ENCODE measurements at places on chromosomes 5 and 9. TPM values are rescaled to one million over a fixed set of nuclear protein-coding genes. Genes with fewer than 3 reads are reported as not detected.

Gene PHYHD1
- 7.6 TPM for total RNA-seq

Gene FGFR4
- 1.1 TPM for total RNA-seq

Gene PHF24
- not detected for total RNA-seq

Gene NFIB
- 26.2 TPM for total RNA-seq

Gene MARVELD2
- total RNA-seq = 7.7 TPM

Gene TRIM14
- 1.1 TPM for total RNA-seq

Gene TPPP
- not detected for total RNA-seq

Gene F2RL1
- total RNA-seq = 5.3 TPM

DNA sequence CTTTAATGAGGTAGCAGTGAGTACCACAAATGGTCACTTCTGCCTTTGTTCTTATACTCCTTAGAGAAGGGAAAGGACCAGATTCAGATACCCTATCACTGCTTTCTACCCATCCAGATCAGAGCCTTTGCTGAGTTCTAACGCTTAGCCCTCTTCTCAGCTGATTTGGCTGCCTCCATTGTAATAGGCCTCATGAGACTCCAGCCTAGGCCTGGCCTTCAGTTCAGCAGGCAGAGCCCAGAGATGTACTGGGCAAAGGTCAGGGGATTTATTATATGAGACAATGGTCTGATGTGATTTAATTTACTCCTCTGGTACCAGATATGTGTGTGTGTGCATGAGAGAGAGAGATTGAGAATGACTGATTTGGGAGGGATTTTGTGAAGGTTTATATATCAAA is 124.7 kb downstream of the GHR start:
- no peak for DNase-seq
- H3K4me1 ChIP-seq = no peaks in the 10 kb centered on the region
- no peaks in the 10 kb centered on the region for H3K27me3 ChIP-seq
- no peak overlapping the region for H3K27ac ChIP-seq
- no peak overlapping the region for H3K4me3 ChIP-seq

GRCh38 chr5:120516805-120517204 is 52.7 kb downstream of the PRR16 start:
- H3K36me3 ChIP-seq = no peaks in the 10 kb centered on the region
- no peak overlapping the region for H3K4me3 ChIP-seq
- peaks cover 18% of the 10 kb centered on the region for H3K4me1 ChIP-seq
- H3K27me3 ChIP-seq = no peaks in the 10 kb centered on the region
- DNase-seq = peak; percentile 37

DNA sequence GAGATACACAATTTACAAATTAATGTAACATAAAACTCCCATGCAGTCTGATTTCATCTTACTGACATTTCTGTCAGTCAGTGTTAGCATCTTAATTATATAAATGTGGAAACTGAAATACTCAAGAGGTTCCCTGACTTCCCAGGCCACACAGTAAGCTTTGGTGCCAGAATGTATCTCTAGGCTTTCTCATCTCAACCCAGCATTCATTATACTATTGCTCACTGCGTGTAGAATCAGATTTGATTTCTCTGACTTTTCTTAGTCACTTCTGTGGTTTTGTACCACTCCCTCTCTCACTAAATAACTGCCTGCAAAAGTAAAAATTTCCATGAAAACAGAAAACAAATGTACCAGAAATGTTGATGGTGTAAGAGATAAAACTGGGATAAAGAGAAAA is 31.7 kb upstream of the CDKN2B start:
- no peaks in the 10 kb centered on the region for H3K27me3 ChIP-seq
- peak overlapping the region; percentile 68 for H3K27ac ChIP-seq
- H3K4me3 ChIP-seq = no peak overlapping the region
- no peaks in the 10 kb centered on the region for H3K36me3 ChIP-seq

GRCh38 chr9:94804316-94804715 is 77.8 kb downstream of the AOPEP start:
- H3K4me3 ChIP-seq = no peak overlapping the region
- H3K4me1 ChIP-seq = peaks cover 63% of the 10 kb centered on the region
- peaks cover 9% of the 10 kb centered on the region for H3K36me3 ChIP-seq
- H3K27ac ChIP-seq = peak overlapping the region; percentile 79

DNA sequence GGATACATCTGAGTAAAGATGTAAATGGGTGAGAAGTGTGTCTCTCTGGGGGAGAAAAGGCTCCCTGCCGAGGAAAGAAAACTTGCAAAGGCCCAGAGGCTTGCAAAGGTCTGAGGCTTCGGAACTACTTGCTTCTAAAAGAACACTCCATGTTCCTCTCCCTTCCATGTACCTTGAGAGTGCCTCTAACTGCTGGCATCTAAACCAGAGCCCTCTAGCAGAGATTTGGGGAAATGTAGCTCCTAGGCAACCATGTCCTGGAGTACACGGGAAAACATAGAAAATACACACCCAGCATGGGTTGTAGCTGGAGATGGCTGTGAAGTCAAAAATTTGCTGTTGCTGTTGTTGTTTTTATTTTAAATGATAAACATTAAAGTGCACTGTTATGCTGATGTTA is 151.6 kb downstream of the SYK start:
- H3K36me3 ChIP-seq = no peaks in the 10 kb centered on the region
- no peak for DNase-seq
- H3K4me1 ChIP-seq = peaks cover 9% of the 10 kb centered on the region
- H3K4me3 ChIP-seq = no peak overlapping the region

- no peak overlapping the region for H3K4me3 ChIP-seq
- H3K27ac ChIP-seq = no peak overlapping the region
- peaks cover 6% of the 10 kb centered on the region for H3K4me1 ChIP-seq
- H3K27me3 ChIP-seq = no peaks in the 10 kb centered on the region
- peaks cover 9% of the 10 kb centered on the region for H3K36me3 ChIP-seq
Observed at GRCh38 chr5:146290318-146290717, 48.3 kb upstream of the POU4F3 start.

- no peaks in the 10 kb centered on the region for H3K36me3 ChIP-seq
- peak; percentile 82 for DNase-seq
- no peaks in the 10 kb centered on the region for H3K27me3 ChIP-seq
- H3K4me1 ChIP-seq = peaks cover 20% of the 10 kb centered on the region
- H3K4me3 ChIP-seq = peak overlapping the region; percentile 35
- peak overlapping the region; percentile 73 for H3K27ac ChIP-seq
Observed at GRCh38 chr5:54861212-54861894, 124.0 kb downstream of the ESM1 start.

GRCh38 chr9:89036383-89036782 is 45.1 kb downstream of the S1PR3 start:
- DNase-seq = no peak
- H3K27me3 ChIP-seq = no peaks in the 10 kb centered on the region

GRCh38 chr5:119187776-119188529 is 117.1 kb downstream of the DMXL1 start:
- no peaks in the 10 kb centered on the region for H3K4me1 ChIP-seq
- no peaks in the 10 kb centered on the region for H3K27me3 ChIP-seq
- no peak for DNase-seq
- no peak overlapping the region for H3K27ac ChIP-seq
- peaks cover 5% of the 10 kb centered on the region for H3K36me3 ChIP-seq

DNA sequence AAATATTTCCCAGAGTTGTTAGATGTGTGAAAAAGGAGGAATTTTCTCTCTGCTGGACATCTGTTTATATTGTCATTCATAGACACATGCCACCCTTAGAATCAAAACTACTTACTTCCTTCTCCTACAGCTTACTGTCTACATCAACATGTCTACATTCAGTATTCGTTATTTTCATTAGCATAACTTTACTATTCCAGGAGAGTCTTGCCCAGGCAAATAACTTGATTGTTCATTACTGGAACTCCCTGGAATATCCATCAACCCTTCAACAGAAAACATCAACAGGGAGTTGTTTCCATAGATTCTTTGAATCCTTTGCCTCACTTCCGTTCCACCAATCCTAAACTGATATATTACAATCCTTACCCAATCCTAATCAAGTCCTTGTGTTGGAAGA is 457.5 kb upstream of the ZNF608 start:
- no peaks in the 10 kb centered on the region for H3K36me3 ChIP-seq
- DNase-seq = no peak
- H3K27ac ChIP-seq = no peak overlapping the region
- peaks cover 5% of the 10 kb centered on the region for H3K4me1 ChIP-seq
- no peak overlapping the region for H3K4me3 ChIP-seq

DNA sequence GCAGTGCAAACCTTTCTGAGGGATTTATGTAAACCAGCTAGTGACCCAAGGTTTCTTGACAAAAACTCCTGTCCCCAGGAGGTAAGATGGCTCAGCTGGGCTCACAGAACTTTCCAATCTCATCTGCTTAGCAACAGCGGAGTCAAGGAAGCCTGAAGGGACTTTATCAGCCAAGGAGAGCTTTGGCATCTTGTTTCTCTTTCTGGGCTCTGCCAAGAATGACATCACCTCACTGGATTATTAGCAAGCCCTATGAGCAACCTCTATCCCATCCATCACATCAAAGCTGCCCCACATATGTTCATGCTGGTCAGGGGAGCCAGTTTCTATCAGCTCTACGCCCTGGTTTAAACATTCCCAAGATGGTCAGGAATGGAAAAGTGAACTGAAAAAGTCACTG is 461.3 kb downstream of the ENC1 start:
- peaks cover 11% of the 10 kb centered on the region for H3K4me1 ChIP-seq
- peak; percentile 34 for DNase-seq
- H3K27me3 ChIP-seq = no peaks in the 10 kb centered on the region
- peak overlapping the region; percentile 3 for H3K27ac ChIP-seq
- H3K4me3 ChIP-seq = no peak overlapping the region

DNA sequence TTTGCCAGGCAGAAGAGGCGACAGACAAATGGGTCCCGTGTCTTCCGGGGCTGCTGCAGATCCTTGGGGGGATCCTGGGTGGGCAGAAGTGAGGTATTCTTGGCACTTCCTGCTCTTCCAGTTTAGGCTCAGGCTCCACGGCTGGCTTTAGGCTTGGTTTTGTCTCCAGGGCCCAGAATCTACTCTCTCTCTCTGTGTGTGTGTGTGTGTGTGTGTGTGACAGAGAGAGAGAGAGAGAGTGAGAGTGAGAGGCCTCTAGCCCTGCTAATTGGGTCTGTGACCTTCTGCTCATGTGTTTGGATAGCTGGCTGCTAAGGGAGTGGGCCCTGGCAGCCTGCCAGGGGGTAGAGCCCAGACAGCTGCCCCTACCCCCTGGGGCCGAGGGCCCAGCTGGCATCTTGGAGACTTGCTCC is 39.3 kb downstream of the CRB2 start:
- H3K36me3 ChIP-seq = no peaks in the 10 kb centered on the region
- no peaks in the 10 kb centered on the region for H3K27me3 ChIP-seq
- peak; percentile 42 for DNase-seq
- no peak overlapping the region for H3K27ac ChIP-seq

DNA sequence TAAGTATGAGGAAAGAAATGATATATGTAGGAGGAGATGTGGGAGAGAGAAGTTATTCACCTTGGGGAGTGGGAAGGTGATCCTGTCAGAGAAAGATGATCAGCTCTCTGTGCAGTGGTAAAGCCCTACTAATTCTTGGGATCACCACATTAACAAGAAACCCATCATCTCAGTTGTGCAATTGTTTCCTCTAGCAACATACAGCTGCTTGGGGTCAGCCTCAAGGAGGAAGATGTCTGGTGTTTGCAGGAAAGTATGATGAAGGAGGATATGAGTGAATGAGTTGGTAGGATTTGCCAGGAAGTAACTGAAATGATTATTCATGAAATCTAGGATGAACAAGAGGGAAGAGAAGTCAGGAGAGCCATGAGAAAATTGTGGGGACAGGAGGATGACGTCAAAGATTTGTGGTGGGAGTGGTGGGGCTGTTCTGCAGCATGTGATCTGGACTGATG is 50.1 kb downstream of the TNFSF8 start:
- no peak for DNase-seq

DNA sequence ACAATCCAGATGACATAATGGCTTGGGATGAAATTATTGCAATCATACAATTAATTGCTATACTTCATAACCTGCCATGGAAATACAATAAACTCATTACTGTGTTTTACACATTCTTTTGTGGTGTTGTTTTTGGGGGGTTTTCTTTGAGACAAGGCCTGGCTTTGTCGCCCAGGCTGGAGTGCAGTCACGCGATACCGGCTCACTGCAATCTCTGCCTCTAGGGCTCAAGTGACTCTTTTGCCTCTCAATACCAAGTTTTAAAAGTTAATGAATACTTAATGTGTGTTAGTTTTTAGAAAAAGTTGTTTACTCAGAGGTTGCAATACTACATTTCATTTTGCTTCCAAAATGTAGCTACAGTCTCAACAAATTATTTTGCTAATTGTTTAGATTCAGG is 598.4 kb downstream of the CHSY3 start:
- no peaks in the 10 kb centered on the region for H3K4me1 ChIP-seq
- DNase-seq = no peak
- no peaks in the 10 kb centered on the region for H3K27me3 ChIP-seq
- H3K27ac ChIP-seq = no peak overlapping the region

GRCh38 chr5:378301-378891 is 56.9 kb downstream of the AHRR start:
- peaks cover 48% of the 10 kb centered on the region for H3K4me1 ChIP-seq
- H3K27ac ChIP-seq = peak overlapping the region; percentile 100
- peaks cover 48% of the 10 kb centered on the region for H3K36me3 ChIP-seq
- H3K27me3 ChIP-seq = no peaks in the 10 kb centered on the region
- peak; percentile 90 for DNase-seq

GRCh38 chr5:12270914-12271313 is 366.7 kb upstream of the CTNND2 start:
- no peak overlapping the region for H3K27ac ChIP-seq
- H3K36me3 ChIP-seq = no peaks in the 10 kb centered on the region
- no peaks in the 10 kb centered on the region for H3K27me3 ChIP-seq
- no peak overlapping the region for H3K4me3 ChIP-seq

Data from osteoblast (primary cell).